ENCODE measurements at places on chromosomes 6 and 20. TPM values are rescaled to one million over a fixed set of nuclear protein-coding genes. Genes with fewer than 3 reads are reported as not detected.

The SAYSD1 gene
- total RNA-seq: 4.8 TPM

The ENTPD6 gene
- total RNA-seq: 28.7 TPM

The LAMA4 gene
- 15.8 TPM for total RNA-seq

DNA sequence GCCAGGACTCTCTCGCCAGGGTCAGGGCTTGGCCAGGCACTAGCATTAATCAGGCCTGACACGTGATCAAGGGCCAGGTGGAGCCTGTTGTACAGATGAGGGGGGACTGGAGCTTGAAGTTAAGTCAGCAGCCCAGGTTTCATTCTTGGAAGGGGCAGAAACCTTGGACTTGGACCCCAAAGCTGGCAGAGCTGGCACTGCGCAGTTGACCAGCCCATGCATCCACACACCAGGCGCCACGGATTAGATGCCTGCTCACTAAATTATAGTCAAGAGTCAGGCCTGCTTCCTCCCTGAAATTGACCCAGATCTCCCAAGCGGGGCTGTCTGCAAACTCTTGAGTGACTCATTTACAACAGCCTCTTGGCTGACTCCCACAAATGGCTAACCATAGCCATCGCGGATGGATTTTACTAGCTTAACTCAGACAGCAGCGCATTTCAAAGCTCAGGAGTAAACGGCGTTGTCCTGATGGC lies 4.1 kb upstream of the TAF4 start:
- DNase-seq: no peak

- DNase-seq: peak; percentile 64
Measured at GRCh38 chr6:114342826-114343781, at the start of gene HS3ST5. HS3ST5 (minus strand) TSS chr6:114343023; CDS start chr6:114062845, 280,178 bp downstream.

DNA sequence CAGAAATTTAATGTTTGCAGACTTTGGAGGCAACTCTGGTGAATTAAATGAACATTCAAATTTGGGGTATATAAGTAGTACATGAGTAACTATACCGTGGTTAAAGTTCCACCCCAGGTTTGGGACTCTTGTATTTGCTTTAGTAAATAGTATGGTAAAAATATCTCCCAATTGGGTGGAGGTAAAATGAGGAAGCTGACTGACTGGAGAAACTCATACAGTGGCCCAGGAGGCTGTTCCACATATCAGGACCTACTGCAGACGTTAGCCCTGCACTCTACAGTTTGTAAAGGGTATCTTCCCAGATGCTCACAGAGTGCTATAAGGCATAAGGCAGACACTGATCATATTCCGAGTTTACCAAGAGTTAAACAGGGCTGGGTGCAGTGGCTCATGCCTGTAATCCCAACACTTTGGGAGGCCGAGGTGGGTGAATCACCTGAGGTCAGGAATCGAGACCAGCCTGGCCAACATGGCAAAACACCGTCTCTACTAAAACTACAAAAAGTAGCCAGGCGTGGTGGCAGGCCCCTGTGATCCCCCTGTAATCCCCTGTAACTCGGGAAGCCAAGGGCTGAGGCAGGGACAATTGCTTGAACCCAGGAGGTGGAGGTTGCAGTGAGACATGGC lies 53.7 kb downstream of the CPXM1 start:
- no peak for DNase-seq

DNA sequence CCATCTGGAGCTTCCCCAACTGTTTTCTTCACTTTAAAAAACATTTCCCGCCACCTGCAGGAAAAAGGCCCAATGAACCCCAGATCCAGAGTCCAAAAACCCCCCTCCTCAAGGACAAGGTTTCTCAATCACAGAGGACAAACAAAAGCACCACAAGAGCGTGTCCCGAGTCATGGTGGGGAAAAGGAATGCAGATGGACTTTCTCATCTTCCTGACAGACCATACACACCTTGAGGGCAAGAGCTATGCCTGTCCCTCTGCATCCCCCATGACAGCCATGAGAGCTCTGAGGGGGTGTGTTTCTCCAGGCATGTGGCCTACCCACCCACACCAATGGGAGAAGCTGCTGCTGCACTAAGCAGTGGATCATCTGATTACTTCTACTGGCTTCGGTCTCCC lies 9.0 kb downstream of the PEX6 start:
- DNase-seq: no peak

Data from psoas muscle (tissue), 8 donors.